ENCODE measurements at places on chromosomes 7 and 10.

GRCh38 chr7:89771003-89771636 is 383.1 kb upstream of the STEAP1 start:
- DNase-seq: no peak

DNA sequence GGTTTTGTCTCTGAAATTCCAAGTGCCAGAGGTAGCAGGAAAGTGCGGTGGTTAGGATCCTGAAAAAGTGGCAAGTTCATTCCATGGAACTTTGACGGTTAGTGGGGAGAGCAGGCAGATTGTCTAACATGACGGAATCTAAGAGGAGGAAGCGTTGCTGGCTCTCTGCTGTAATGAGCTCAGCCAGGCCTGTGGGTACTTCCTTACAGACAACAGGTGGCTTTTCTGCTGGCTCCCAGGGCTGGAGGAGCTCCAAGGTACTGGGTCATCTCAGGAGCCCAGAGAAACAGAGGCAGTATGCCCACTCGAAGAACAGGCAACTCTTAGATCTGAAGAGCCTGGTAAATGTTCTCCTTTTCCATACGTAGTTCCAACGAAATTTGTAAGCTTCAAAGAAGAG is 3.1 kb upstream of the AIFM2 start:
- peak; percentile 45 for DNase-seq

DNA sequence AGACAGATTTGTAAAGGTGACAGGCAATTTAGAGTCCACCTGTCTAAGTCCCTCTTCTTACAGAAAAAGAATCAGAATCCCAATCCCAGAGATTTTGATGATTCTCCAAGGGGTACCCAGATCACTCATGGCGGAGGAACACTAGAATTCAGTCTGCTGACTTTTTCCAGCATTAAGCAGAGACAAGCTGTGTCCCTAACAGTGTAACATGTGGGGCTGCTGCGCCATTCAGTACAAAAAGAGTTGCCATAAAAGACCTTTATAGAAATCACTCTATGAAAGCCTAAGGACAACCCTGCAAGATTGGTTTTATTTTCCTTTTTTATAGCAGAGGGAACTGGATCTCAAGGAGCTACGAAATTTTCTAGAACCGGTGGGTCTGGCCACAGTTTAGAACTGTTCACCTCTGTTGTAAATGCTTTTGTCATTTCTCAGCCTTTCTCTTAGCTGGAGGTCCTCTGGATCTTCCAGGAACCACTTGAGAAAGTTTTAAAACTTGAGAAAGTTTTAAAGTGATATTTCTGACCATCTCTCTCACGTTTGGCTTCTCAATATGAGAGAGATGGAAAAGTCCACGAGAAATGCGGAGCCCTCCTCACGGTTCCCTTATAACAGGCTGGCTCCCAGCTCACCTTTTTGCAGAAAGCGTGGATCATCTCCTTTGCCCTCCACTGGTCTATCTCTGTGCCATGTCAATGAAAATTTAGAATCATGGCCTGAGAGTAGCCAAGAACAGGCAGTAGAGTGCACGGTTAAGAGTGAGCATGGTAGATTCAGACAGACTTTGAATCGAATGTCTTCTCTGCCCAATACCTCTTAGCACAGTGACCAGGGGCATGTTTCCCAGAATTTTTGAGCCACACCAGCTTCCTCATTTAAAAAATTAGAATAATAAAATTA is 826 bp downstream of the GIMAP7 start:
- no peak for DNase-seq

DNA sequence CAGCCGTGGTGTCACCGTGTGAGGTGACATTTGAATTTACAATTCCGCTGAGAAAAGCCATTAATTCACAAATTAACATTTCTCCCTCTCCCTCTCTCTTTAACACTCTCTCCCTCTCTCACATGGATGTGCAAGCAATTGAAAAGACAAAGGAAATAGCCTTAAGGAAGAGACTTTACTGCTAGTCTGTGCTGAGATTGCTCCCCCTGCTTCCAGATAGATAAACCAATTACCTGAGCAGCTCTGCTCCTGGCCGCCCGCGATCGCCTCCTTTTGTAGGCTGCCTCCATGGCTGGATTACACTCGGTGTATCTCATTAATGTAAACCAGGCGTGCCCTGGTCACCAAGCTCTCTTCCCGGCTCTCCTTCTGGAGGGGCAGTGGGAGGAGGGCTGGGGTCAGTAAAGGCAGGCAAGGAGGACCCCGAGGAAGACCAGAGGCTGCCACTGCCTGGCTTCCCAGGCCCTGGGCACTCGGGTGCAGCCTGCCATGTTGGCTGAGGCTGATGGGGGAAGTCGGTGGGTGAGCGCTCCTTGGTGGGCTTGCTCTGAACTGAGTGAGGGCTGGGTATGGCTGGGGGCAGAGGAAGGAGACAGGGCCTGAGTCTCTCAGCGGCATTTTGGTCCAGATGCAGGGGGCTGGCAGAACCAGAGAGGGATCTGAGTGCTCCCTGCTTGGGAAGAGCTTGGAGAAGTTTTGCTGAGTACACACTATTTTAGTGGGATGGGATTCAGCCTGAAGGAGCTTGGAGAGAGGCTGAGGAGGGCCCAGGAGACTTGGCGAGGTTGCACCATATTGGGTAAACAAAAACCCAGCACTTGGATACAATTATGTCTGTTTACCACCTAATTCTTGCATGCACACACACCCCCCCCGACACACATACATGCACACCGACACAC is 42.9 kb downstream of the PAX2 start:
- DNase-seq: no peak

- DNase-seq: peak; percentile 70
Measured at GRCh38 chr7:71334541-71334940, 202.6 kb downstream of the GALNT17 start.

DNA sequence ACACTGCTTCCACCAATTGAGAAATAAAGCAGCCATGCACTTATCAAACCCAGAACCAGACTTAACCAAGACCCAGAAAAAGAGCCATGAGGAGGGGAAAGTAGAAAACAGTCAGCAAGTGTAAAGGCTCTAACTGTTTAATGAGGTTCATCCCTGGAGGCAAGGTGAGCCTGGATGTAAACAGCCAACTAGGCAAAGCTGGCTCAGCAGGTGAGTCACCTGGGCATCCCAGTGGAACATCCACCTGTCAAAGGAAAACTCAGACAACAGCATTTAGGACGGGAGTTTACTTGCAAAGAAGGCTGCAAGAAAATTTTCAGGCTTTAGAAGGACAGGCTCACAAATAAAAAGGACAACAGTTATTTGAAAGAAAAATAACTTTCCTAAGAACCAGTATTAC is 153.0 kb downstream of the SNX13 start:
- no peak for DNase-seq

DNA sequence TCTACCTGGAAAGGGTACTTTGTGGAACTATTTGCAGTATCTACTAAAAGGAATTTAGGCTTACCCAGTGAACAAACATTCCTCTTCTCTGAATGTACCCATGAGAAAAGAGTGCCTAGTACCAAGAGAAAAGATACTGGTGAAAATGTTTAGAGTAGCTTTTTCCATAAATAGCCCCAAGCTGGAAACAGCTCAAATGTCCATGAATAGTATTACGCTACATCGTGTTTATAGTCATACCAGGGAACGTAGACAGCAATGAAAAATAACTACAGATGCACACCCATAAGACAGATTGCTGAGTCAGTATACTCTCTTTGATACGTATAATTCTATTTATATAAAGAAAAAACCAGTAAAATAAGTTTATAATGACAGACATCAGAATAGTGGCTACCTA is 285.9 kb downstream of the KLF6 start:
- DNase-seq: no peak

- no peak for DNase-seq
Measured at GRCh38 chr7:136900005-136900404, 31.6 kb downstream of the CHRM2 start.

DNA sequence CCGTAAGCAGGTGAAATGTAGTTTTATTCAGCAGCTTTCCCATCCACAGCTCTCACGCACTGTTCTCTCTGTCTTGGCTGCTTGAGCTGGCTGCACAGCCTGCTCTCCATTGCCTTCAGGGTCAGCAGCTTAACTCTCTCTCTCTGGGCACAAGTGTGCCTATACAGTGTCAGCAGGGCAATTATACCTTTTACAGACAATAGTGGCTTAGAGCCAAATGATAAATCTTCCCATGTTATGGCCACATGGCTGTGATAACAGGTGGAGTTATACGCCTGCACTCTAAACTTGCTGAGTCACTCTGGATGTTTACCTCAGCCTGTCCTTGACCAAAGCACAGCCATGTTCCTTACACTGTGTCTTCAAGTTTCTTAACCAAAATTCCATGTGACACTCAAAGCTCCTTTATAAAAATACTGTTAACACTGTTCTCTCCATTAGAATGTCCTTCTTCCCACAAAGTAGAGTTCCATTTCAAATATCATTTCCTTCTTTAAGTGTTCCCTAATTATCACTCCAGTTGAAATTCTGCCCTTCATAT is 6.1 kb downstream of the RNF133 start:
- no peak for DNase-seq

DNA sequence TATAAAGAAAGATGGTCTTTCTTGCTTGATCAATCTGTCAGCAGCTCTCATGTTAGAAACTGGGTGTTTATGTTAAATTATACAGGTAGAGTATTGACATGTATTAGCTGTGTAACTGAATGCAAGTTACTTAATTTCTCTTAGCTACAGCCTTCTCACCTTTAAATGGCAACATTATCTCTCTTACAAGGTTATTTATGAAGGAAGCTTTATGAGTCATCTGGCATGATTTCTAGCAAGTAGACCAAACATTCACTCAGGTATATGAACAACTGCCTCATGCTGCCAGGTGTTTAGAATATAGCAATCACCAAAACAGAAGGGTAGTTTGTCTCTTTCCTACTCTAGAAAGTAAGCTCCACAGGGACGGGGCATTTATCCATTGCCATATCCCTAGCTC is 8.5 kb downstream of the ARL4A start:
- DNase-seq: no peak

DNA sequence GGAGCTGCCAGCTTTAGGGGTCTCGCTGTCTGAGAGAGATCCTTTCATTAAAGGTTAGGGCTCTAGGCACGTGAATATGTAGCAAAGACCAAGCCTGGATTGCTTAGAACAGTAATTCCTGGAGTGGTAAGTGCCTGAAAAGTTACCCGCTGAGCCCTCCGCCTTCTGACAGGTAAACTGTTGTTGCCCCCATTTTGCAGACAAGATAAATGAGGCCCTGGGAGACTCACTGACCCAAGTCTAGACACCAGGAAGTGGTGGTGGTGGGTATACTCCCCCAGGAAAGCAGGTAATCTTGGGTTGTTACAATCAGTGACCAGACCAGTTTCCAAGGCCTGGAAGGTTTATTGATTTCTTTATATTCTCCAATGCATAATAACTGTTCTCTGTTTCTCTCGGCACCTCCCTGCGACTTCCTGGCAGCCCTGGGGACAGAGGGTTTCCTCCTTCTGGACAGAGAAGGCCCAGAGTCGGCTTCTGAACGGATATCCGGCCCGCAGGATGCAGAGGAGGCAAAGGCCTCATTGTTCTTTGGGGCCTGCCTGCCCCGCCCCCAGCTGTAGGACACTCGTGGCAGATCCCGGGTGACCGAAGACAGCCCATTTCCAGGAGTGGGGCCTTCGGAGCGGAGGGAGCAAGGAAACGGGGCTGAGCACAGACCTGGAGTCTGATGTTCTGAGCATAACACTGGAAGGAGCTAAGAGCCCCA is 1.3 kb upstream of the GRK5 start:
- DNase-seq: peak; percentile 23

GRCh38 chr7:12162415-12163113 is 48.5 kb upstream of the TMEM106B start:
- no peak for DNase-seq

- no peak for DNase-seq
Measured at GRCh38 chr7:27110186-27111031, 7.9 kb upstream of the HOXA2 start.

DNA sequence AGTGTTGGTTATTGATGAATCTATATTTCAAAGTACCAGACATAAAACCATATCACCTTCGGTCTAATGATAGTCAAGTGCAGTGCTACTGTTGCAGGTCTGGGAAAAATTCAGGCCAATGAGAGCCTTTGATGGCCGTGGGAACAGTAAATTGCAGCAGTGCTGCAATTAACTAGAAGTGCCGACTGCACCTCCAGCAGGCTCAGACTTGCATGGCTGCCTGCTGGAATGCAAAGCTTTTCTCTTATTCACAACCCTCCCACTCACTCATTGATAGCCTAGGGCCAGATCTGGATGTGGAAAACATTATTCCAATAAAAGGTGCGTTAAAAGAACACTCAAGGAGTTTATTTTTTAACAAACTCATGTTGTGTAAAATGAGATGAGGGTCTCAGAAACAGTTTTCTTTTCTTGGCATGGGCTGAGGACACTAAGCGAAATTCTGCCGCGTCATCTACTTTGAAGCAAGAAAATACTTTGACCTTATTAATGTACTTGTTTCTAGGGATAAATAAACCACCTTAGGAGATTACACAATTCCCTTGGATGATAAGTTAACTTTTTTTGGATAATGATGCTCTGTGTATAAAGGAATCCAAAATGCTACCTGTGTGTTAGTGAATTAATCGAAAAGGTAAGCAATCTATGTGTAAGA is 17.1 kb downstream of the PLXDC2 start:
- DNase-seq: no peak

DNA sequence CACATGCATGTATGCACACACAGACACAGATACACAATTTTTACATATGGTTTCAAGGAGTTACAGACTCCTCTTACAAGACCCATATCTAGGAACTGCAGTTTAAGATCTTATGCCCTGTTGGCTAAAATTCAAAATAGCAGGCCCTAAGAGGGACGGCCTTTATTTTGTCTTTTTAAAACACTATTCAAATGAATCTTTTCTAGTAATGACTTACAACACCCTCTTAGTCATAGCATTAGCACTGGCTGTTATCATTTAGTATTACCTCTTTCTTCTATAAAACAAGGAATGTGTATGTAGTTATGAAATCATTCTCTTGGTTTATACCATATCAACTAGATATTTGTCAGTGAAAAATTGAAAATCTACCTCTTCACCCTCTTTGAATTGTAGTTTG is 15.3 kb downstream of the PAPSS2 start:
- DNase-seq: no peak

GRCh38 chr7:41164440-41164839 is 538.5 kb downstream of the INHBA start:
- DNase-seq: no peak

All from cerebellar cortex (tissue), 1 donor.